ENCODE measurements at places on chromosomes 4 and X.

GRCh38 chr4:148874331-148874730 lies 432.1 kb upstream of the NR3C2 start:
- DNase-seq: no peak

DNA sequence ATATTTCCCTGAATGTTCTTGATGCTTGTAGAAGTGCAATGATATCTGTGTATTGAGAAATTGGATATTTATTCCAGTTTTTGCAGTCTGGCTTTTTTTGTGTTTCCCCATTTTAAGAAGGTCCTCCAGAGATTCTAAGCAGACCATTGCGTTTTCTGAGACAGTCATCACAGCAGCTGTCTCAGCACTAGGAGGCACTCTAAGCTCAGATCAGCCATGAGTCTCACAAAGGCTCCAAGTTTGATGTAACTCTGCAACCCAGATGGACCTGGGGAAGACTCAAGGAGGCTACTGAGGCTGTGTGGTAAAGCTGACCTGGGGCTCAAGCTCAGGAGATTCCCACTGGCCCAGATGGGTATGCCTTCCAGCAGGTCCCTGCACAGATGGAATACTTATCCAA lies 89.3 kb upstream of the CYLC1 start:
- no peak for DNase-seq

- no peak for DNase-seq
These were observed 1.7 kb downstream of the SH3KBP1 start for GRCh38 chrX:19885732-19886131.

DNA sequence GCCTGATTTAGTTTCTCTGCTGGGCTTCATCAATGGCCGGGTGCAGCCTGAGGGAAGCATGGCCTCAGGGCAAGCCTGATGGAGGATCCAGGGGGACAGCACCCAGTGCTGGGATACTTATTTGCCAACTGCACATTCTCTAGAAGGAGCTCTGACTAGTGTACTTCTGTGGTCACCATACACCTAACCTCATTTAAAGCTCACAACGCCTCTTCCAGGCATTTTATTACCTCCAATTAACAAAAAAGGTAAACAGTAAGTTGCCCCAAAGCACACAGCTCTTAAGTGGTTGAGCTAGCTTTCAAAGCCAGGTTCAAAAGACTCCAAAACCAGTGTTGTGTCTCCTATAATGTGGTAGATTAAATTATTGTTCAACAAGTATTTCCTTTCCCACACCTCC lies 26.8 kb upstream of the ATXN3L start:
- no peak for DNase-seq

DNA sequence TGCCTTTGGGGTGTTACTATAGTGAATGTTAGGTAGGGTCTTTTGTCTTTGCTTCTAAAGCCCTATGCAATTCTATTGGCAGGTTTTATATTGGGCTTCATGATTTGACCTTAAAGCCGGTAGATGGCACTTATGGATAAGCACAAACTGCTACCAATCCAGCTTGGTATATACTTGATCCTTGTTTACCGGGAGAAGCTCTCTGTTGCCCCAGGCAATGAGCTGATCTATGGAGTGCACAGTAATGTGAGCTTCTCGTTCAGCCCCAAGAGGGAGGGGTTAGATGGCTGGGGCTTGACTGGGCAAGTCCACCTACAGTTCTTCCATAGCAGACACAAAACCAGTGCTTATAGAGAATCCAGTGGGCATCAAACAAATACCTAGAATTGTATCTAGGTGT lies 287.2 kb upstream of the CT83 start:
- no peak for DNase-seq

DNA sequence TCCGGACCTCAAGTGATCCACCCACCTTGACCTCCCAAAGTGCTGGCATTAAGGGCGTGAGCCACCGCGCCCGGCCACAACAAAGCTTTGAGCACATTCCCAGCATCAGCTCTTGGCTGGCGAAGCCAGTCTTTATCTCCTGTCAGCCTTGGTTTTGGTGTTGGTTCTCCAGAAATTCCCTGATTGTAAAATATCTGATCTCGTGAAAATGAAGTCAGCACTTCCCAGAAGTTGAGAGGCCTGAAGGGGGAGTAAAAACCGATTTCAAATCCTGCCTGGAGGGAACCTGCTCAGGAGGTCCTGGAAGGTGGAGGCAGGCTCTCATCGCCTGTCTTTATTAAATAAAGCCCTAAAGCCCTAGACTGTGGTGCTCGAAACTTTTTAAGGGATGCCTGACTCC lies 33.6 kb downstream of the PTTG2 start:
- DNase-seq: no peak

GRCh38 chrX:11585174-11585573 lies 80.5 kb downstream of the ARHGAP6 start:
- no peak for DNase-seq

DNA sequence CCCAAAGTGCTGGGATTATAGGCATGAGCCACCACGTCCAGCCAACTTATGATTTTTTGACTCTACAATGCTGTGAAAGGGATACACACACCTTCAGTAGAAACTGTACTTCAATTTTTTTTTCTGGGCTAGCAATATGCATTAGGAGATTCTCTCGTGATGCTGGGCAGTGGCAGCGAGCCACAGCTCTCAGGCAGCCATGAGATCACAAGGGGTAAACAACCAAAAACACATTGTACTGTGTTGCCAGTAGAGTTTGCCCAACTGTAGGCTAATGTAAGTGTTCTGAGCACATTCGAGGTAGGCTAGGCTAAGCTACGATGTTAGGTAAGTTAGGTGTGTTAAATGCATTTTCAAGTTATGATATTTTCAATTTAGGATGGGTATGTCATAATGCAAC lies 25.7 kb downstream of the RAB33A start:
- DNase-seq: no peak

DNA sequence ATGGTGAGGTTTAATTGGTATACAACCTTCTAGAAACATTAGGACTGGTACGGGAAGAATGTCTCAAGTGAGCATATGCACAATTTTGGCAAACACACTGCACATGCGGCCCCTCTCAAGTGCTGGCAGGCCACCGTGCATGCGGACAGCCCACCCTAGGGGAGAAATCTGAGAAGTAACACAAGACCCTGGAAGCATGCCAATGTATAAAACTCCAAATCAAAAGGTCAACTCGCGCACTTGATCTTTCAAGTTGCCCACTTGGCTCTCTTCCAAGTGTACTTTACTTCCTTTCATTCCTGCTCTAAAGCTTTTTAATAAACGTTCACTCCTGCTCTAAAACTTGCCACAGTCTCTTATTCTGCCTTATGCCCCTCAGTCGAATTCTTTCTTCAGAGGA lies 488.3 kb downstream of the CFAP47 start:
- DNase-seq: no peak

GRCh38 chr4:142559986-142560385 lies 286.1 kb downstream of the INPP4B start:
- no peak for DNase-seq

DNA sequence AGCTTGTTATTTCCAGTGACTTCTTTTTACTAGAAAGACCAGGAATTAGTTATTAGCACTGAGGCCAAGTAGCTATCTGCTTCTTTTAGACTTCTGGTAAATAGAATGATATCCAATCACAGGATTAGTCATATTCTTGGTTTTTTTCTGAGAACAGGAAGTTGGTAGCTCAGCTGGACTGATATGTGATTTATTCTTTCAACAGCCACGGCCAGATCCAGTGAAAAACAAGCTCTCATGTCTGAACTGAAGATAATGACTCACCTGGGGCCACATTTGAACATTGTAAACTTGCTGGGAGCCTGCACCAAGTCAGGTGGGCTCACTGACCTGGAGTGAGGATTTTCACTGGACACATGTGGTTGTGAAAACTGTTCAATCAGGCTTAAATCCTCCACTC lies 48.6 kb downstream of the PDGFRA start:
- DNase-seq: no peak

GRCh38 chr4:14790494-14790893 lies 211.8 kb upstream of the CPEB2 start:
- no peak for DNase-seq

- DNase-seq: no peak
These were observed 286.1 kb upstream of the PRPS2 start for GRCh38 chrX:12505127-12505526.

GRCh38 chrX:150700107-150700506 lies 6.9 kb downstream of the MTMR1 start:
- no peak for DNase-seq

DNA sequence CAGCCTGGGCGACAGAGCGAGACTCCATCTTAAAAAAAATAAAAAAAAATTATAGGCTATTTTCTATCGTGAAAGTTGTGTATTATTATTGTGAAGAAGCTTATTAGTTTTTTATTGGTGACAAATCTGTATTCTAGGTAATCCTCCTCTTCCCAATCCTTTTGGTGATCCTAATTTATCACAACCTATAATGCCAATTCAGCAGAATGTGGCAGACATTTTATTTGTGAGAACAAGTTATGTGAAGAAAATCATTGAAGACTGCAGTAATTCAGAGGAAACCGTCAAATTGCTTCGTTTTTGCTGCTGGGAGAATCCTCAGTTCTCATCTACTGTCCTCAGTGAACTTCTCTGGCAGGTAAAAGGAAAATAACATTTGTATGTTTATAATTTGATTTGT lies 109.4 kb upstream of the DDX3X start:
- DNase-seq: no peak

- no peak for DNase-seq
These were observed 94.7 kb upstream of the SRD5A3 start for GRCh38 chr4:55251342-55251741.

DNA sequence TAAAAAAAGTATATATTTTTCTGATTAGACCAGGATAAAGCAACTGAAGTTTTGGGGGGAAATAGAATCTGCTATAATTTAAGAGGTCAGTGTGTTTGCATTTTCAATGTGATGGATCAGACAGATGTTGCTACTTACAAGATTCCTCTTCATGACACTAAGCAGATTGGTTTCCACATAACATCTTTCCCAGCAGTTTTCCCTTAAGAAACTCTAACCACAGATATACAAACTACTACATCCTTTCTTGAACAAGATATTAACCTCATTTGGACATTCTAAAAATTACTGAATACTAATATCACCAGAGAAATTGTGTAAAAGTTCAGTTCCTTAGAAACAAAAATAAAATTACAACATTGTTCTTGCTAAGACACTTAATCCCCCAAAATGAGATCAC lies 106.7 kb upstream of the GUCY1A1 start:
- no peak for DNase-seq

DNA sequence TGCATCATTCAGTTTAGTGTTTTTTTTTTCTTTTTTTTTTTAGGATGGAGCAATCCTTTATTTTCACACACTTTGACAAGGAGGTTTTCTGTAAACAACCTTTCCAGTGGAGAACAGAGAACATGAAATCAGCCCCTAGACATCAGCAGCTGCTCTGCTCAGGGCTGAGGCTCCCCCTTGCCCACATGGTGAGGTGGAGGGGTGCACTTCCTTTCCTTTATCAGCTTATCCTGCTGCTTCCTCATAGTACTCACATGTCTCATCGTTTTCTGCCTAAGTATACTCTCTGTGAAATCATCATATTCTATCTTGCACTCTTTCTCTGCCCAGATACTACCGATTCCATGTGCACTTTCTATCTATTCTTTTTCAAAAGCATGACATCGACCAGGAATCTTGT lies 47.6 kb upstream of the PRSS12 start:
- DNase-seq: no peak

- no peak for DNase-seq
These were observed 372.7 kb downstream of the INPP4B start for GRCh38 chr4:142473218-142473959.

Measured in GOT3 (cell line).